ENCODE measurements at places on chromosomes 3 and 15.

DNA sequence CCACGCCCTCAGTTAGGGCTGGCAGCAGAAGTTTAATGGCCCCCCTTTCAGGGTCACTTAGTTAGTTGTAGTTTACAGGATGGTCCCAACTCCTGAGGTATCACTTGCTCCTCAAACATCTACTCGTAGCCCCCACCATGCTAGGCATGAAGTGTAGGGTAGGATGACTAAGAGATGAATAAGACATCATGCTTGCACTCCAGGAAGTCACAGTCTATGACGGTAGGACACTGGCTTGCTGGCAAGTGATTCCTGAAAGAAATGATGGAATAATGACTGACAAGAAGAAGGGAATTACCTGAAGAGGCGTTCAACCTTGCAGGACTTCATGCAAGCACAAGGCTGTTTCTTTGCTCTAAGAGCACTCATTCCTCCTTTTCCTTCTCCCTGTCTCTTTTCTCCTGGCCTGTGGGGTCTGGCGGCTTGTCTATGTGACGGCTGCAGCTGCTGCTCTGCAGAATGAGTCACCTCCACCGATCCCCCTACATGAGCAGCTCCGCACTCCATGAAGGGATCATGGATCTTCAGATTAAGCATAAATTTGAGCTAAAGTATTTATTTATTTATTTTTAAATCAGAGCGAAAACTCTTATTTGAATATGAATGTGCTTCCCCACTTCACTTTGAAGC lies 82.9 kb upstream of the BOC start:
- DNase-seq = no peak

GRCh38 chr3:171792531-171792930 lies 17.8 kb downstream of the PLD1 start:
- DNase-seq = no peak

DNA sequence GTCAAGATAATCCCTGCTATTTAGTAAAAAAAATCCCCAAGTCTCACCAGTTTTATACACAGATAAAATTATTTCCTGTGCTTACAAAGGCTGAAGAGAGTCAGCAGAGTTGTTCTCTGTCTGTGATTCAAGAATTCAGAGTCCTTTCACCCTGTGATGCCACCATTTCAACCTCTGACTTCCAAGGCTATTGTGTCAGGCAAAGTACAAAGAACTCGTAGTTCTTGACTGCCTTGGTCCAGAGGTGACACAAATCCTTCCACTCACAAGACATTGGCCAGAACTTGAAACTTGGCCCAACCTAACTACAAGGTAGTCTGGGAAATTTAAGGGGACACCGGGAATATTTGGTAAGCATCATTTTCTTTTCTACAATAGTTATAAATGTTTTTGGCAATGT lies 34.9 kb upstream of the CMC1 start:
- no peak for DNase-seq

DNA sequence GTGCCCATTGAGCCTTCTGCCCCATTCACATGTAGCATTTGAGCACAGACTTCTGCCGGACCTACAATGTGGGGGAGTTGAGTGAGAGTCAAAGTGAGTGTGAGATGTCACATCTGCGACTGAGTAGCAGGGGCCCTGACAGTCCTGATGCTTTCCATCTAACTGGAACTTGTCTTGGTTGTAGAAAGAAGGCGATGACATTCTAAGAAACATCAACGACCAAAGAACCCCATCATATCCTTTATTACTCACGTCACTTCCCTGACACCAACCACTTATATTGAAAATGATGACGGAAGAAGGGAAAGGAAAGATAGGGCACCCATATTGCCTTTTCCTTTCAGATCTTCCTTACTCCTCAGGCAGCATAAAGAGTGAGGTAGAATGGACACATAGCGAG lies 30.5 kb downstream of the SMAD3 start:
- DNase-seq = no peak

DNA sequence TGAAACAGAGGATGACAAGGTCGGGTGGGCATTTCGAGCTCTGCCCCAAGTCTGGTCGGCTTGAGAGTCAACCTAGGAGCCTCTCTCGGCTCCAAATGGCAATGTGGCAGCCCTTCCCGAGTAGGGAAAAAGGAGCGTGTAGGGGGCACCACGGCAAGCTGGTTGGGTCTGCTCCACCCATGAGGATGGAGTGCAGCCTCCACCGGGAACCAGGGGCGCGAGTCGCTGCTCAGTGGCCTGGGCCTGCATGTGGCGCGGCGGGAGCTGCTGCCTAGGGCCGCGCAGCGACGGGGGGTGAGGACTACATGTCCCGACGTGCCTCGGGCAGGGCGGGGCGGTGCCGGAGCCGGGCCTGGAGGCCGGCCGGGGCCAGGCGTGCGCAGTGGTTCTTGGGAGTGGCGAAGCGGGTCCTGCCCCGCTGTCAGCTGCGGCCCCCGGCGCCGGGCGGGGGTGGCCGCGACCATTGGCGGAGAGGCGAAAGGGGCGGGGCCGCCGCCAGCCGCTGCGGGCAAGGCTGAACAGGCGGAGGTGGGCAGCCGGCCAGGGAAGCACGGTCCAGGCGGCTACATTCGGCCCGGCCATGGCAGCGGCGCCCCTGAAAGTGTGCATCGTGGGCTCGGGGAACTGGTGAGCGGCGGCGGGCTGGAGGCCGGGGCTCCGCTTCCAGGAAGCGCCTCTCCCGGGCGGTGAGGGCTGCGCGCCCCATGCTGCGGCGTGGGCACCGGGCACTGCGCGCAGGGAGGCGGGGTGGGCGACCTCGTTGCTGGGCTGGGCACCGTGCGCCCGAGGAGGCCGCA lies at the start of gene GPD1L:
TSS of gene GPD1L (plus strand) at position 489 of the 797 bp plus-strand sequence. CDS start at position 581, 92 bp downstream.
- peak; percentile 88 for DNase-seq

Measured in stromal cell of bone marrow (primary cell).